Uterus (tissue), 4 donors: ENCODE measurements at places on chromosomes 2 and 18.

DNA sequence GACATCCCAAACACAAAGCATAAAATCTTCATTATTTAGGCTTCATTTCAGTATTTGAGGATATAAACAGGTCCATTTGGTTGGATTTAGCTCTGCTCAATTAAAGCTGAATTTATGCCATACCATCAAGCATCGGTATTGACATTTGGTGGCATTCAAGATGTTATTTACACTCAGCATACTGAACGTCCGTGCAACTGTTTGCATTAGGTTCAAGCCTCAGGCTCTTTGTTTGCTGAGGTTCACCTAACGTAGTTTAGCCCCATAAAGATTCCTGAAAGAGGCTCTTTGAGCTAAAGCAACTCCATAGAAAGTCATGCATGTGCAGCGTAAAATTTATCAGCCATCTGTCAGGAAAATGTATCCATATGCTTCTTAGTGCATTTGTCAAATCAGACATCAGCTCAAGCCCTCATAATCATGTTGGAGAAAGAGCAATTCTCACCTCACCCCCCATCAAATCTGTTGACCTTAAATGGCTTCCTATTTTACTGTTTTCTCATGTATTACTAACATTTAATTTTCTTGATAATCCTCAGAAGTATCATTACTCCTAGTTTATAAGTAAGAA, 366.9 kb downstream of the EPHA4 start:
- DNase-seq: no peak

DNA sequence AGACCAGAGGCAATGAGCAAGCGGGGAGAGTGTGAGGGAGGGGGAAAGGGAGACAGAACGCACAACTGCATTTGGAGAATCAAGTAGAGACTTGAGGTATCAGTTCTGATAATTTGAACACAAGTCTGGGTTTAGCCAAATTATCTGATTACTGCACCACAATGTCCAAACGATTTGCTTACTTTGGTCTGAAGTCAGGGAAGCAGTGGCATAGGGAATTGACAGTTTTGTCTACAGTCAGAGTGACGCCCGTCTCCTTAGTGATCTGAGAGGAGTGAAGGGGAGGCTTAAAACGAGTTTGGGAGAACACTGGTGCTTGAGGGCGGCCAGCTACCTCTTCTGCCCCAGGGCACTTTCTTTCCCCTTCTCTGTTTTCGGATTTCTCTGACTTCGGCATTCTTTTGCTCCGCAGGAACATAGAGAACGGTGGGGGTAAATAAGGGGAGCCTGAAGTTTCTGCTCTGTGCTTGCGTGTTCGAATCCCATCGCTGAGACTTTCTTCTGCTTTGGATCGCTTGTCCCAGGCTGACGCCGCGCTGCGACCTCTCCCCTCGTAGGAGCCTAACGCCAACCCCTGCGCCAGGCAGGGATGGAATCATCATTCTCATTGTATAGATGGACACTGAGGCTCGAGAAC, 2.9 kb upstream of the DLX2 start:
- DNase-seq: no peak

- no peak for DNase-seq
Observed at GRCh38 chr2:133431289-133431688, 137.0 kb downstream of the NCKAP5 start.

- DNase-seq: no peak
Observed at GRCh38 chr2:108219688-108220087, 20.1 kb upstream of the SULT1C3 start.

DNA sequence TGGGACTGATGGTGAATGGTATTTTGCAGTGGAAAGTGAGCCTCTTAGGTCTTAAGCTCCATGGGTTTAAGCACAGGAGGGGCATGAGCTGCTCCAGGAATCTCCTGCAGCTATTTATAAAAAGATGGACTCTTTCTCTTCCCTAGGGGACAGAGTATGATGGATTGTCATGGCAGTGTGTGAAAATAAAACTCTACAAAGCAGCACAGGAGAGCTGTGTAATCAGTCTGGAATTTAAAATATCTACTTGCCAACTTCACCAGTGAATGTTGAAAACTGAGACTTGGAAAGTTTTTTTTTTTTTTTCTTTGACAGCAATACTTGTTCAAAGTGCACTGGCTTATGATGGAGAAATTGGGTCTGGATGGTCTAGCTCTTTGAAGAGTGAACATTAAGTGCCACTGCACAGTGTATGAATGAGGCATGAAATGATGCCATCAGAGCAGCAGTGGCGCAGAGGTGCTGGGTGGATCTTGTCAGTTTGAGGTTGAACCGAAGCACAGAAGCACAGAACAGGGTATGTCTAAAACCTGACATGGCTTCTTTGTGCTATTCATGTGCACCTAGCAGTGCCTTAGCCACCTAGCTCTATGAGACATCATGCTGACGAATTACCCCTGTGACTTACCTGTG, 245.4 kb downstream of the PTPRM start:
- no peak for DNase-seq

DNA sequence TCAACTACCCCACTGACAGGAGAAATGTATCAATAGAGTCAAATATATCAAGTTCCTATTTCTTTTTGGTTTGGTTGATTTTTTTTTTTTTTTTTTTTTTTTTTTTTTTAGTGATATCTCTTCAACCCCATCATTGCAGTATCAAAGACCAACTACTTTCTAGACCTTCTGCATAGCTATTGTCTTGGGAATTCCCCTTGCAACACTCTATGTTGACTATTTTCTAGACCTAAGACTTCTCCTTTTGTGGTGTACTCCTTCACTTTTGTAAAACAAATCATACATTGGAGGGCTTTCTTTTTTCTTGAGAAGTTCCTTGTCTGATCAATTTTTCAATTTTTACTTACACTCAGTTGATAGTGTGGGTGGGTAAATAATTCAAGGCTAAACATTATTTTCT, 46.5 kb upstream of the NR4A2 start:
- DNase-seq: no peak

DNA sequence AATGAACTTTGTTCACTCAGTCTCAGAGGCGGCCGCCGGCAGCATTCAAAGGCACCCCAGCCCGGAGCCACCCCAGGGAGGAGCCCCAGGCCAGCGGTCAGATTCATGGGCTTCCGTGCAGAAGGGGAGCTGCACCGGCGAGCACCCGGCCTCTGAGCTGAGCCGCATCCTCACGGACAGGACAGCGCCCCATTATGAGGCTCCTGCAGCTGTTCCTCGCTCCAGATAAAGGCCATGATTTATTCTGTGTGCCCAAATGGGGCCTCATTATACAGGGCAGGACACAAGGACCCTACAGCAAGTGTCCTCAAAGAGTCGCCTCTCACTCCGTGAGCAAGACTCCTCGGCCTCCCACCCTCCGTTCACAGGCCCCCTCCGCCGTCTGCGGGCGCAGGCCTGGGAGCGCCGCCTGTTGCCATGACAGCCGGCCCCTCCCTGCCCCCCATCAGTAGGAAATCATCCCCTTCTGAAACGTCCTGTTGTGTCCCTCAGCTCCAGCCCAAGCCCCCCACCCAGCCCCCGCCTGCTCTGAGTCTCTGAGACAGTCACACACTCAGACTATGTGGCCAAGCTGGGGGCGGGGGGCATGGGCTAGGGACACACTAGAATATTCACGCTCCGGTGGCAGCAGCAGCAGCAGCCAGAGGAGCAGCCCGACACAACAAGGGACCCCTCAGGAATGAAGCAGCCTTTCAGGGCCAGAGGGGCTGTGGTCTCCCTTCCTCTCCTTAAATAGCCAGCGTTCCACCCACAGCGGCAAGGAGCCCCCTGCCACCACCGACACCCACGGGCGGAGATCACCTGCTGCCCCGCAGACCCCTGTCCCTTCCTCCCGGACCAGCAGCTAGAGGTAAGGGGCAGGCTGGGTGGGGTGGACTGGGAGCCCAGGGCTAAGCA, at the start of gene GPR17:
TSS of gene GPR17 (plus strand) at position 759 of the 897 bp plus-strand sequence. CDS start 4,583 bp downstream, outside the sequence.
- no peak for DNase-seq

GRCh38 chr18:75048776-75049454, 160.0 kb downstream of the PTGR3 start:
- no peak for DNase-seq

DNA sequence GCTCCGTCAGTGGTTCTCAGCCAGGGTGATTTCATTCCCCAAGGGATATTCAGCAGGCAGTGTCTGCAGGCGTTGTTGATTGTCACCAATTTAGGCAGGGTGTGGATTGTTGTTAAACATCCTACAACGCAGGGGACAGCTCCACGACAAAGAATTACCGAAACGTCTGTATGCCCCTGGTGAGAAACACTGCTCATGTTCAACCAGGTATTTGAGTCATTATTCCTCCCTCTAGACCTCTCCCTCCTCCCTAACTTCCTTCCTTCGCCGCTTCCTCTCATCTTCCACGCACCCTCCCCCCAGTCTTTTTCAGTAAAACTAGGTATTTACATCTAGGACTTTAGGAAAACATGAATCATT, 50.8 kb downstream of the NCK2 start:
- no peak for DNase-seq

- no peak for DNase-seq
Observed at GRCh38 chr18:12470382-12471075, 62.8 kb downstream of the PRELID3A start.

DNA sequence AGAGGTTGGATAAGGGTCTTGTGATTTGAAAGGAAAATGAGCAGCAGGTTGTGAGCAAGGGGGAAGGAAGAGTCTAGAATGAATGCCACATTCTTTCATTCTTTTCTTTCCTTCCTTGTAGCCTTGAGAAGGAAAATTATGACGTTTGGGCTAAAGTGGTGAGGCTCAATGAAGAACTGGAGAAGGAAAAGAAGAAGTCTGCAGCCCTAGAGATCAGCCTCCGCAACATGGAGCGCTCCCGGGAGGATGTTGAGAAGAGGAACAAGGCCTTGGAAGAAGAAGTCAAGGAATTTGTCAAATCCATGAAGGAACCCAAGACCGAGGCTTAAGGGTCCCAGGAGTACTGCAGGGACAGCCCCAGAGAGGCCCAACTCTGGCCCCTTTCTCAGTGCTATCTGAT, 45.3 kb downstream of the BMP10 start:
- DNase-seq: no peak
